Left hindlimb (tissue), 1 donor: ENCODE measurements at places on chromosomes 1 and 21.

- DNase-seq = no peak
These were observed 4.3 kb downstream of the IGSF9 start for GRCh38 chr1:159941141-159941540.

GRCh38 chr1:174197547-174197946 lies 38.2 kb downstream of the RABGAP1L start:
- no peak for DNase-seq

- DNase-seq = no peak
These were observed 281.2 kb downstream of the AKT3 start for GRCh38 chr1:243568793-243569192.

GRCh38 chr1:162632217-162632666 lies at the start of gene DDR2:
Gene DDR2, plus strand, starts transcription at chr1:162632464. Its CDS starts 86,600 bp downstream, at chr1:162719064.
- DNase-seq = peak; percentile 92

- DNase-seq = peak; percentile 96
These were observed 4.5 kb downstream of the HDGF start for GRCh38 chr1:156746728-156747631.

GRCh38 chr1:193680247-193680923 lies 494.0 kb upstream of the B3GALT2 start:
- no peak for DNase-seq

GRCh38 chr1:19344372-19344810 lies 32.3 kb downstream of the SLC66A1 start:
- DNase-seq = no peak

DNA sequence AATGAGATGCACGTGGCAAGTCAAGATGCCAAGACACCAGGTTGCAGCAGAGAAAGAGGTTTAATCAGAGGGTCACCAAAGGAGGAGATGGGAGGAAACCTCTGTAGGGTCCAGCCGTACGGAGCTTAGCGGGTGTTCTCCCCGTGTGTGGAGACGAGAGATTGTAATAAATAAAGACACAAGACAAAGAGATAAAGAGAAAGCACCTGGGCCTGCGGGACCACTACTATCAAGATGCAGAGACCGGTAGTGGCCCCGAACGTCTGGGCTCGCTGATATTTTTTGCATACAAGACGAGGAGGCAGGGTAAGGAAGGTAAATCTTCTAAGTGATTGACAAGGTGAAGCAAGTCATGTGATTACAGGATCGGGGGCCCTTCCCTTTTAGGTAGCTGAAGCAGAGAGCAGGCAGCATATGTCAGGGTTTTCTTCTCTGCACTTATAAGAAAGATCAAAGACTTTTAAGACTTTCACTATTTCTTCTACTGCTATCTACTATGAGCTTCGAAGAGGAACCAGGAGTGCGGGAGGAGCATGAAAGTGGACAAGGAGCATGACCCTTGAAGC lies 41.2 kb upstream of the TDRD10 start:
- no peak for DNase-seq

GRCh38 chr1:34923490-34923889 lies 6.0 kb downstream of the DLGAP3 start:
- no peak for DNase-seq

GRCh38 chr1:220294846-220295301 lies 22.6 kb upstream of the RAB3GAP2 start:
- DNase-seq = no peak

GRCh38 chr1:185998391-185998790 lies 264.2 kb downstream of the HMCN1 start:
- DNase-seq = no peak

DNA sequence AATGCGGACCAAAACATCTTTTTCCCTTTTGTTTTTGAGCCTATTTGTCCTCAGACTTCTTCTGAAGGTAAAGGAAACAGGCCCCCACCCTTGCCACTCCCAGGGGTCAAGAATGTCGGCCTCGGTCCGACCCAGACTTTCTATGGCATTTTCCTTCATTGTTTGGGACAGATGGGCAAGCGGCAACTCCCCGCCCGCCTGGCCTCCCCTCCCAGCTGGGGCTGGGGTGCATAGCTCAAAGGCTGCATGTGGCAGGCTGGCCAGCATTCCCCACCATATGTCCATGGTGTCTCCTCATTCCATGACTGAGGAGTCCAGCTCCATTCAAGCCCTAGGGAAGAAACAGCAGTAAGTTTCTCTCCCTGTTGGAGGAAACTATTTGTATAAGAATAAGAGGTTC lies 29.4 kb upstream of the TSPEAR start:
- DNase-seq = no peak
